LoVo (cell line): ENCODE measurements at places on chromosomes 13 and 19.

- DNase-seq, result no peak
Measured at GRCh38 chr19:41758846-41759245, 3.5 kb downstream of the CEACAM6 start.

DNA sequence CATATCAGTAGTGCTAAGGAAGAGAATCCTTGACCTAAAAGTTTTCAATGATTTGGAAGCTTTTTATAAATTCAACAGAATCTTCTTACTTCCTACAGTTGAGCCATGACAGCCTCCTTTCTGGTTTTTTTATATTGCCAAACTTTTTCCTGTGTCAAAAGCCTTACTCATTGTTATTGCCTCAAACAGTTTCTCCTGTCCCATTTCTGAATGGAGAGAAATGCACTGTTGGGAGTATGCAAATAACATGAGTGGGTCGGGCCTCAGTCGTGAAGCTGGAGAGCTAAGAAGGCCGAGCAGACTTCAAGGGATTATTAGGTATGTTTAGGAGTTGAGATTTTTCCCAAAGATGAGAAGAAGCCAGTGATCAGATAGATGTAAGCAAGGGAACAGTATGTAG lies 766.4 kb upstream of the KLHL1 start:
- DNase-seq, result no peak

DNA sequence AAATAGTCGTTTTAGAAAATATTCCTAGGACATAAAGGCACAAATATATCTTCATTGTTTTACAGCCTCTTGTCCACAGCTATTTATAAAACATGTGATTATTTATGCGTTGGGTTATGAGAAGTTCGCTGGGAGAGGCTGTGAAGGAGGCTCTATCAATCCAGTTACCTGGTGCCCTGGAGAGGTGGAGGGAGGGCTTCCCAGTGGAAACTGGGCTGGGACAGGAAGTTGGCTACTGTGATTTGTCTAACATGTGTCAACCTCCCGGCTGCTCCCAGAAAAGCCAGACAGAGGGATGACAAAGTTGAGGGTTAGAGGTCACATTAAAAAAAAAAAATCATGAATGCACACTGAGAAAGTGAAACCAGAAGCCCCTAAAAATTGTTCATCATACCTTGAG lies 346.5 kb downstream of the ZNF536 start:
- no peak for DNase-seq

- no peak for DNase-seq
Measured at GRCh38 chr19:29379257-29380021, 146.4 kb upstream of the VSTM2B start.

DNA sequence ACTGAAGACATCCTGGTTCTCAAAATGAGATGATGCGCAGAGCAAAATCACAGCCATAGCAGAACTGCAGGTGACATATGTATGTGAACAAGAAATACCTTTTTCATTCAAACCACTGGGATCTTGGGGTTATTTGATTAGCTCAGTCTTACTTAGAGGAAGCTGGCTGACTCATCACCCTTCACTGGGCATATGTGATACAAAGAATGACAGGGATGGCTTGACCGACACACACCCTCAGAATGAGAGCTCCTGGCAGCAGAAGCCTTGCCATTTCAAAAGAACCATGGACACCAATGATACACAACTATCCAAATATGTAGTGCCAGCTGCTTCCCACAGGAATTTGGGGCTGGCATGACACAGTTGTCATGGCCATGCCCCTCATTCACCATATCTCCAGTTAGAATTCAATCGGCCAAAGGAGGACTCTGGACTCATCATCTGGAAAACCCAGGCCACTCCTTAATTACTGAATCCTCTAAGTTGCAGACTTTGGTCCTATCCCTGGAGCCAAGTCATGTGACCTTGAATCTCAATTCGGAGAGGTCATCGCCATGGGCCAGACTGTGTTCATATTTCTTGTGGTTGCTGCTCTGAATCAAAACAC lies 115.8 kb downstream of the KATNAL1 start:
- peak; percentile 1 for DNase-seq

GRCh38 chr19:6822311-6822670 lies 49.8 kb downstream of the VAV1 start:
- no peak for DNase-seq

- no peak for DNase-seq
Measured at GRCh38 chr13:89687066-89687465, 1660.4 kb upstream of the MIR17HG start.

GRCh38 chr19:50906217-50906616 lies 5.0 kb downstream of the KLK4 start:
- peak; percentile 23 for DNase-seq

GRCh38 chr13:112891477-112892401 lies 77.3 kb upstream of the MCF2L start:
- no peak for DNase-seq

- peak; percentile 93 for DNase-seq
Measured at GRCh38 chr19:49442771-49443365, 1.5 kb upstream of the SLC17A7 start.

GRCh38 chr13:99971576-99972189 lies at the start of gene ZIC5:
TSS of gene ZIC5 (minus strand) at chr13:99971767. CDS start at chr13:99971603, 164 bp downstream.
- DNase-seq, result no peak

DNA sequence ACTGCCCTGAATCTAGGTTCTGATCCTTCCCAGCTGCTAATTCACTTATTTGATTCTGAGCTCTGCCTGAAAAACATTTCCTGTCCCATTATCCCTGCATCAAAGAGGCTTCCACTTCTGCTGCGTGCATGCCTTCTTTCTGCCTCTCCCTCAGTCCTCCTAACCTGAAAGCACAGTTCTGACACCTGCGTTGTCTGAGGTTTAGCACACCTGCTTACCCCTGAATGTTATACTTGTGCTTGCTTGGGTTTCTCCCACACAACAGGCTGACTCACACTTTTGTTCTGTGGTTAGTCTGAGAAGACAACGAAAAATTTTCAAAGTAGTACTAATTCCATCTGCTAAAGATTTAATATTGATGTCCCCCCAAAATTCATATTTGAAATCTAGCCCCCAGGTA lies 3.1 kb upstream of the SOHLH2 start:
- DNase-seq, result no peak

DNA sequence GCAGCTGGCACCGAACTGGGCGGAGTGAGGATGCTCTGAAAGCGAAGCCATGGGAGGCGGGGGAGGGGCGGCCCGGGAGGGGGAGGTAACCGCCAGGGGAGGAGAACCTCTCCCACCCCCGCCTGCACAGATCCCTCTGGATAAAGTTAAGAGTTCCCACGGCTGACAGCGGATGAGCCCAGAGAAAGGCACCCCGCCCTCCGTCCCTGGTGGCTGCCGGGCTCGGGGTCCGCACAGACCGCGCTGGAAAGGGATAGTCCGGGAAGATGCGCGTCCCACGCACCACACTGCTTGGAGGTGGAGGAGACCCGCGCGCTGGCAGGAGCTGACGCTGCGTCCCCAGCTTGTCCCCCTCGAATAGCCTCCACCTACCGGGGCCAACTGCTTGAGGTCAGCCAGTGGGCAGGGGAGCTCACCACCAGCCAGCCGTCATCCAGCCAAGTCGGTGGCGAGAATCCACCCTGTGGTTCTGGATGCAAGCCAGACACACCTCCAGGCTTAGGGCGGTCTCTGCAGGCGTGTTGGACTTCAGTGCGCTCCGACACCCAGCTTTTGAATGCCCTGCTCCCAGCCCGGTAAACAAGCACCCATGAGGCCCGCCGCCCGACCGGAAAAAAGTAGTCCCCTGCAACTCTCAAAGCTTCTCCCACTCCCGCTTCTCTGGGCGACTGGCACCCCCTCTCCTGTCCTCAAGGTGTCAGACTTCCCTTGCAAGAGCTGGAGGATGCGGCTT lies at the start of gene TRPC4:
Gene TRPC4, minus strand, starts transcription at position 17 of the 733 bp plus-strand sequence. CDS start 86,439 bp downstream, outside the sequence.
- DNase-seq, result no peak

- no peak for DNase-seq
Measured at GRCh38 chr13:32590266-32590665, 4.0 kb downstream of the PDS5B start.

GRCh38 chr19:5926641-5927440 lies 12.8 kb downstream of the CAPS start:
- DNase-seq, result no peak

DNA sequence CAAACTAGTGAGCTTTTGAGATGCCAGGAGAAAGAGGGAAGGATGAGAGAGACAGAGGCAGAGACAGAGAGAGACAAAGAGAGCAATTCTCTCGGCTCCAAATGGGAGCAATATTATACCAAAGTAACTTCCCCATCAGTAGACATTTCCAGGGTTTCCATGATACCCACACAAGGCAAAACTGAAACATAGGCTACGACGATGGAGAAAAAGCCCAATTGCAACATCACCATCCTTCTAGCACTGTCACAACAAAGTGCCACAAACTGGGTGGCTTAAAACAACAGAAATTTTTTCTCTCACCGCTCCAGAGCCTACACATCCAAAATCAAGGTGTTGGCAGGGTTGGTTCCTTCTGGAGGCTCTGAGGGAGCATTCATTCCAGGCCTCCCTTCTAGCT lies 81.4 kb downstream of the KCTD12 start:
- no peak for DNase-seq

DNA sequence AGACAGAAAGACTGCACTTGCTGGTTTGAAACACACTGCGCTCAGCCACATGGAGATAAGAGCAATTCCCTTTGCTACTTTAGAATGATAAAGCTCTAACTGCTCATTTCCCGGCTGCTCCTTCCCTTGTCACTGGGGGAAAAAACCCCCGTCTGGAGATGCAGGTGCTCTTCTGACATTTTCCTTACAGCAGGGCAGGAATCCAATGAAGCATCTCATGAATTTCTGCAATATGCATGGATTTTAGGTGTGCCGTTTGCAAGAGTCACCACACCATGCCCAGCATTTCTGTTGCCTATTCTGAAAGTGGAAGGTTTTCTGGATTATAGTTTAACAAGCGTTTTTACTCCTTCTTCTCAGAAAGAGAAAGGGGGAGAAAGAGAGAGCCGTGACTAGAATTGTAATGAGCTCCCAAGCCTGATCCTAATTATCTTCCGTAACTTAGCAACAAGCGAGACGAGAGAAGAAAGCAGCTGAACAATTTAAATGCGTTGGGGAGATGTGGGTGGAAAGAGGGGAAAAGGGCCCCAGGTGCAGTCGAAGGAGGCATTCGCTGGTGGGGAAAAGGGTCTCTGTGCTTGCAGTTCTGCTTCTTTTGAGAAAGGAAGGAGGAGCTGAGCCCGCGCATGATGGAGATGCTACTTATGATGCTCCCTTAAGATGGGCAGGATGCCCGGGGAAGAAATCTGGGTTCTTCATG lies 76.6 kb upstream of the SPATA13 start:
- no peak for DNase-seq

DNA sequence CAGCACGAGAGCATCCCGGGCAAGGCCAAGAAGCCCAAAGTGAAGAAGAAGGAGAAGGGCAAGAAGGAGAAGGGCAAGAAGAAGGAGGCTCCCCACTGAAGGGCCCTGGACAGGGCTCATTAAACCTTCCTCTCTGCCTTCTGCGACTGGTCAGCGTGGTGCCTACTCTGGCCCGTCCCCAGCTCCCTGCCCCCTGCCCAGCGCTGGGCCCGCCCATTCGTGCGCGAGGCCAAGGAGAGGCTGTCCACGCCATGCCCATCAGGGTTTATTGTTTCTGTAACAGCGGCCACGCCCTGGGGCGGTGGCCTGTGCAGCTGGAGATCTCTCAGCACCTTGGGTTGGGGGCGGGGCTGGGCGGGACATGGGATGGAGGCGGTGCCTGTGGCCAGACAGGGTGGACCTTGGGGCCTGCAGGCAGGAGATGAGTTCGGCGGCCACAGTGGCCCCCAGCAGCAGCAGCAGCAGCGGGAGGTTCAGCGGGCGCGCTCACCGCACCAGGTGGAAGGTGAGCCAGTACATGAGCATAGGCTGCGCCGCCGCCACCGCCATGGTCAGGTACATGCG lies 897 bp downstream of the C19orf33 start:
- peak; percentile 94 for DNase-seq

- DNase-seq, result no peak
Measured at GRCh38 chr13:51541809-51542258, 42.4 kb upstream of the WDFY2 start.

DNA sequence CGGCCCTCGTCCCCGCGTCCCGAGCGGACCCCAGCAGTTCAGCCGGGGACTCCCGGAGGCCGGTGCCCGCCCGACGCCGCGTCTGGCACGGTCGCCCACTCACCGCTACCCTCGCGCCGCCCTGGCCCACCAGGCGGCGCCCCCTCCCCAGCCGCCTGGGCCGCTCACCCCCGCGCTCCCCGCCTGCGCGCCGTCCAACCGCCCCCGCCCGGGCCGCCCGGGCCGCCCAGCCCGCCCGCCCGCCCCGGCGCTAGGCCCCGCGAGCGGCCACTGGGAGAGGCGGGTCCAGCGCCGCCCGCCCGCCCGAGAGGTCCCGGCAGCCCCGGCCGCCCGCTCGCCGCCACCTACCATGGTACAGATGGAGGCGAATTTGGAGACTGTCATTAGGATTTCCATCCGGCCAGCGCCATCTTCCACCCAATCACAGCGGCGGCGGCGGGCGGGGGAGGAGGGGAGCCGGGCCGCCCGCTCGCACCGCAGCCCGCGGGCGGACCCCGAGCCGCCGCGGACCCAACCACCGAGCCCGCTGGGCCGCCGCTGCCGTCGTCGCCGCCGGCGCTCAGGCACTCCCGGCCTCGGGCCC lies at the start of gene USP12:
Gene USP12, minus strand, starts transcription at position 568 of the 583 bp plus-strand sequence. Its CDS starts 172 bp downstream, at position 396.
- DNase-seq, result no peak

- DNase-seq, result peak; percentile 8
Measured at GRCh38 chr13:97749174-97749573, 204.3 kb upstream of the IPO5 start.

DNA sequence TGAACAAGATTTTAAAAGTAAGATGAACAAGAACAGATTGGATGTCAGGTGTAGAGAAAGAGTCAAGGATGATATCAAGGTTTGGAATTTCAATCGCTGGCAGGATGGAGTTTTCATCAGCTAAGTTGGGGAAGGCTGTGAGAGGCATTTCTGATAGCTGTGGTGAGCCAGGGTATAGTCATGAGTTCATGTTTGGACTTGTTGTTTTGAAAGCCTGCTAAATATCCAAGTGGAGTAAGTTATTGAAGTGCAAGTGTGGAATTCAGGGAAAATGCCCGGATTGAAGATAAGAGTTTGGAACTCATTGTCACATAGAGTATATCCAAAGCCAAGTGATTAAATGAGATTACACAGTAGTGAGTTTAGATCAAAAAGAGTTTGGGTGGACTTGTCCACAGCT lies 11.0 kb upstream of the EPSTI1 start:
- DNase-seq, result no peak

DNA sequence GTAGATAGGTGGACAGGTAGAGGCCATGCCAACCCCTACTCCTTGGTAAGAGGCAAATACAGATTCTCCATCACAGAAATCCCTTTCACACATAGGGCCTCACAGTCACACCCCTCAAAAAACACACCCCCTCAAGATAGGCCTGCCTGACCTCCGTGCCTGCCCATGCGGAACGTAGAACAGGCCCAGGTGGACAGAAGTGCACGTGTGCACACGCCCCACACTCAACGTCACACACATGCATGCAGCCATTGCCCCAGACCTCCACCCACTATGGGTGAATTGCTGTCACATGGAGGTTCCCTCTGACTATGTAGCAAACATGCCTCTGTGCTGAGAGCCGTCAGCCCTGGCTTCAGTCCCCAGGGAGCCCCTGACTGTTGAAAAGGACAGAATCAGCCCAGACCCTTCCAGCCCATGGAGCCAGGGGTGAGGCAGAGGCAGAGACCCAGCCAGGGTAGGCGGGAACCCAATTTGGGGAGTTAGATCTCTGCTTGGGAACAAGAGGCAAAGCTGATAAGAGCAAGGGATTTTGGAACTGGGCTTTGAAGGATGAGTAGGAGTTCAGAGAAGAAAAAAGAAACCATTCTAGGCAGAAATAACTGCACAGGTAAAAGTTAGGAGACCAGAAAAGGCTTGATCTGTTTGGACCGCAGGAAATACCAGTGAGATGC lies 3.1 kb downstream of the ANKRD24 start:
- DNase-seq, result no peak
